ENCODE measurements at places on chromosomes 1 and 21. TPM values are rescaled to one million over a fixed set of nuclear protein-coding genes. Genes with fewer than 3 reads are reported as not detected.

DNA sequence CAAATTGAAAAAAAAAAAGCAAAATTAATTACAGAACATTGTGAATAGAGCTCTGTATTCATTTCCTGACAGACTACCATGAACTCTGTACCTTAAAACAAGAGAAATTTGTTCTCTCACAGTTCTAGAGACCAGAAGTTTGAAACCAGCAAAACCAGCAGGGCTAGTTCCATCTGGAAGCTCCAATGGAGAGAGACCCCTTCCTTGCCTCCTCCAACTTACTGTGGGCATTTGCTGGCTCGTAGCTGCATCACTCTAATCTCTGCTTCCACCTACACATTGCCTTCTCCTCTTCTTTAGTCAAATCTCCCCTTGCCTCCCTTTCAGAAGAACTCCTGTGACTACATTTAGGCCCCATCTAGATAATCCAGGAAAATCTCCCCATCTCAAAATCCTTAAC, 56.5 kb downstream of the SYDE2 start:
- no peak for DNase-seq

EDARADD gene
- 0.68 TPM for total RNA-seq

DNA sequence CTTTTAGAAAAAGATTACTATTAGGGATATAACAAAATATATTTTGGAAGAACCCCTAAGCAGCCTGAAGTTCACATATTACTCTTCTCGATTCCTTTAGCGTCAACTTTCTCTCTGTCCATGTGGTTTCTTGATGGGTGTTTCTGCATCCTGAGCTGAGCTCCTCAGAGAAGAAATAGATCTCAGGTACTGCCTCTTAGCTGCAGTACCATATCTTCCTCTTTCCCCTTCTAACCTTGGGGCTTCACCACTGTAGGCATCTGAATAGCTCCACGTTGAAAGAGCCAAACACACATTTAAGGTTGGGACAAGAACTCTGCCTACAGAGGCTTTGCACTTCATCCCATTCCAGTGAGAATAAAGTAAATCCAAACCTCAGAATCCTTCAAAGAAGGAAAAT, 59.2 kb downstream of the SAMSN1 start:
- DNase-seq: no peak

- no peak for DNase-seq
These were observed 248.8 kb upstream of the FOXD3 start for GRCh38 chr1:63073309-63074306.

GRCh38 chr1:234676103-234676594, 66.2 kb upstream of the IRF2BP2 start:
- DNase-seq: peak; percentile 49

DNA sequence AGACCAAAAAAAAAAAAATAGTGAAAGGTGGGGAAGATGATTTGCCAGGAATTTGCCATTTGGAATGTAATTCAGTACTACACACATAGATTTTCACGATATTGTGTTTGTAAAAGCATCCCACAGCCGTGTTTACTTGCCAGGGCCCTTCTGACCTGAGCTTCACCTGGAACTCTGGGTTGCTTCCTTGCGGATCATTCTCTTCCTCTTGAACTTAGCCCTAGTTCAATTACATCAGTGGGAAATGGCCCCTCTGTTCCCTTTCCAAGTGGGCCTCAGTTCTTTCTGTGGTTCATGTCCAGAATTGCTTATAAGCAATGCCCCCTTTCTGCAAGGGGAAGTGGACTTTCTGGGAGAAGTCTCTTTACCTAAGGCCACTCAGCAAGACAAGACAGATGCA, 41.0 kb downstream of the ABCA4 start:
- DNase-seq: no peak

DNA sequence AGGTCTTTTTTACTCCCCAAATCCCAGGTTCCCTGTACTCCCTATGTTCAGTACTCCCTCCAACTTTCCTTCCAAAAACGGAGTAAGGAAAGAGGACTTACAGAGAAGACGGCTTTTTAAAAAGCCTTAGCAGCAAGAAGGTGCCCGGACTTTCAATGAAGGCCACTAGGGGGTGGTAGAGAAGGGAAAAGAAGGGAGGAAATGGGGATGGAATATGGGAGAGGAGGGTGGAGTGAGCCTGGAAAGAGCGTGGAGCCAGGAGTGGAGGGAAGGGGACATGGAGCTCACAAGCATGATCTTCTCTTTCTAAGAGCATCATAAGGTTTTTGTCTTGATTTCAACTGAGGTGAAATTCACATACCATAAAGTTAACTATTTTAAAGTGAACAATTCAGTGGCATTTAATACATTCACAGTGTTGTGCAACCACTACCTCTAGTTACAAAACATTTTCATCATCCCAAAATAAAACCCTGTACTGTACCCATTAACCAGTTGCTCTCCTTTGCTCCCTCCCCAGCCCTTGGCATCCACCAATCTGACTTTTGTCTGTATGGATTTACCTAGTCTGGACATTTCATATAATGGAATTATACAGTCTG, 129.9 kb downstream of the ZNF281 start:
- no peak for DNase-seq

DNA sequence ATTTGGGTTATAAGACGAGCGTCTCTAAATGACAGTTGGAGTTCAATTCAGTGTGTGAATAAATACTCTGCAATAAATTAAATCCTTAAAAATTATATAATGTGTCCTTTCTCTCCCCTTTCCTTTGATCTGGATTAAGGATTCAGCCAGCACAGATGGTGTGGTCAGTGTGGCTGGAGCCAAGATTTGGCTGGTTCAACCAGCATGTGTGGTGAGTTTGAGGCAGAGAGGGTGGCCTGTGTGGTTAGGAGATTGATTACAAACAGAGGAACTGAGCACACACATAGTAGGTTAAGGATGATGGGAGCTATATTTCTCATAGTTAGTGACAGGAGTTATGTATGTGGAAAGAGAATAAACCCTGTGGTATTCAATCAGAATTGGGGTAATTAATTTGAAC, 14.2 kb upstream of the AMIGO1 start:
- DNase-seq: no peak

CCDC30 gene
- 5.5 TPM for total RNA-seq

OLFML2B gene
- total RNA-seq: not detected

DNA sequence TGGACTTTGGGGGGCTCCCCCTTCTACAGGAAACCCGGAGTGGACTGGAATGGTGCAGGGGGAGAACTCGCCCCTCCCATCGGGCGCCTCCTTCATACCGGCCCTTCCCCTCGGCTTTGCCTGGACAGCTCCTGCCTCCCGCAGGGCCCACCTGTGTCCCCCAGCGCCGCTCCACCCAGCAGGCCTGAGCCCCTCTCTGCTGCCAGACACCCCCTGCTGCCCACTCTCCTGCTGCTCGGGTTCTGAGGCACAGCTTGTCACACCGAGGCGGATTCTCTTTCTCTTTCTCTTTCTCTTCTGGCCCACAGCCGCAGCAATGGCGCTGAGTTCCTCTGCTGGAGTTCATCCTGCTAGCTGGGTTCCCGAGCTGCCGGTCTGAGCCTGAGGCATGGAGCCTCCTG, at the start of gene TNFRSF14:
TSS of gene TNFRSF14 (plus strand) at position 95 of the 401 bp plus-strand sequence. CDS start at position 389, 294 bp downstream.
- DNase-seq: peak; percentile 82

DNA sequence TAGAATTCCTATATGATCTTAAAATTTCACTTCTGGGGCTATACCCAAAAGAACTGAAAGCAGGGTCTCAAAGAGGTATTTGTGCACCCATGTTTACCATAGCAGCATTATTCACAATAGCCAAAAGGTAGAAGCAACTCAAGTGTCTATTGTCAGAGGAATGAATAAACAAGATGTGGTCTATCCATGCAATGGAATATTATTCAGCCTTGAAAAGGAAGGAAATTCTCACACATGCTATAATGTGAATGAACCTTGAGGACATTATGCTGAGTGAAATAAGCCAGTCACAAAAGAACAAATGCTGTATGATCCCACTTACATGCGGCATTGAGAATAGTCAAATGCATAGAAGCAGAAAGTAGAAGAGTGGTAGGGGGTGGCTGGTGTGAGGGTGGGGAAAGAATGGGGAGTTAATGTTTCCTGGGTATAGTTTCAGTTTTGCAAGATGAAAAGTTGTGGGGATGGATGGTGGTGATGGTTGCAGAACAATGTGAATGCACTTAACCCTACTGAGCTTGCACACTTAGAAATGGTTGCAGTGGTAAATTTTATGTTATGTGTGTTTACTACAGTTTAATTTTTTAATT, 122.4 kb downstream of the TOMM20 start:
- no peak for DNase-seq

BMP8B gene
- total RNA-seq: 0.26 TPM

RNU1-3 gene
- total RNA-seq: 3,916 TPM

OR14K1 gene
- not detected for total RNA-seq

- DNase-seq: peak; percentile 71
These were observed 193.5 kb upstream of the FMN2 start for GRCh38 chr1:239898062-239898730.

DNA sequence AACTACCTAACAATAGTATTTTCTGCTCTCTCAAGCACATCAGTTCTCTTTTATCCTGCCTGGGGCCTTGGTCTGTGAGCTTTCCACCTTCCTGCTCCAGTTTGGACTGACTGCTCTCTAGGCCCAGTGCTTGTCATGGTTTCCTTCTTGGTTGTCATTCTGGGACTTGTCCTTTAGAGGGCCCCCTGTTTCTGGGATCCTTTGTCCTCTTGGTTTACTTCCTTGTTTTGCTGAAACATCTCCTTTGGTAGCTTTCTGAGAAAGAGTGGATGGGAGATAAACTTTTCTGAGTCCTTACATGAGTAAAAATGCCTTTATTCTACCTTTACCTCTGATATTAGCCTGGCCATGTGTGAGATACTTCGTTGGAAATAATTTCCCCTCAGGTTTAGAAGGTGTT, 4.7 kb downstream of the SLC1A7 start:
- DNase-seq: no peak

GRCh38 chr1:194723067-194723466, 1536.7 kb upstream of the B3GALT2 start:
- DNase-seq: no peak

E2F2 gene
- 0.14 TPM for total RNA-seq

GRCh38 chr1:228317891-228318810, 88.5 kb downstream of the TRIM11 start:
- no peak for DNase-seq

GRCh38 chr1:83546874-83547273, 452.1 kb downstream of the TTLL7 start:
- DNase-seq: no peak

TCEA3 gene
- total RNA-seq: 37.7 TPM

- no peak for DNase-seq
These were observed 33.9 kb upstream of the PTPRC start for GRCh38 chr1:198604975-198605374.

TSPAN2 gene
- total RNA-seq: 0.77 TPM

OR2L5 gene
- 0.19 TPM for total RNA-seq

GRCh38 chr1:86396498-86396890, 371 bp upstream of the ODF2L start:
- DNase-seq: no peak

DNA sequence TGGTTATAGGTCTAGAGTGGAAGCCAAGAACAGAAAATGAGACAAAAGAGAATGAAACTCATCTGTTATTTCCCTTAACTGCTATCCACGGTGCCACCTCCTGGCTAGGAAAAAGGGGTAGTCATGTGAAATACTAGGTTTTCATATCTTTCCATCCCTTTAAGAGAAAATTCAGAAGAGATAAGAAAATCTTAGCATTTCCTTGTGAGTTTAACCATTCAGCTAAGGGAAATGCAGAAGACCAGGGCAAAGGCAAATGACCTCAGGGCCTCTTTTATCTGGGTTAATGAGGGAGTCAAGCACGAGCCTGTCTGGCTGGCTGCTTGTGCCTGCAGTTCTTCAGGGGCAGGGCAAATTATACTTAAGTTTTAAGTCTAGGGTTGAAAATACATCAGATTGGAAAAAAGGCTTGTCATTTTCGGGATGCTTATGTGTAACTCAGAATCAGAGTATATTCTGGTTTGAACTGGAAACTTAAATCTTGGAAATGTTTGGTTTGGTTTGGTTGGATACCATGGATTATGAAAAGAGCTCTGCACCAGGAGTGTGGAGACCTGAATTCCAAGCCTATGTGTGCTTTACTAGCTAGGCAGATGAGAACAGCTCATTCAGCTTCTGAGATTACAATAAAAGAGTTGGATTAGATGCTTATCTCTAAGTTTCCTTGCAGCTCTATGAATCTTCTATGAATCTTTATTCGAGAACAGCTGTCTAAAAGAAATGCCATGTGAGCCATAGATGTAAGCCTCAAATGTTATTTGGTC, 19.9 kb downstream of the NIBAN1 start:
- no peak for DNase-seq

DPH2 gene
- 34.5 TPM for total RNA-seq

DNA sequence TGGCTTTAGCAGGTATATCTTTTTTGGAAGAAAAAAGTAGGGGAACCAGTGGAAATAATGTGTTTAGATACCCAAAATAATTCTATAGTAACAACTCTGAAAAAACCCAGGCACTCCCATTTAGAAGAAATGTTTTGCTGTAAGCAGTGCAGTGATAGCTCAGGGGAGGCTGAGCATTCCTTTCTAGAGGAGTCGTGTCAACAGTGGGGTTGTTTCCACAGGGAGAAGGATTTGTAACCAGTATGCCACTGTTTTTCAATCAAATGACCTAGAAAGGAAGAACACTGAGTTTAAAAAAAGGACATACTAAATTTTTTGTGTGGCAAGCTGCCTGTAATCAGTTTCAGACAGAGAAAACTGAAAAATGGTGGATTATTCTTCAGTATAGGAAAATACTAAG, 2.4 kb downstream of the PGD start:
- DNase-seq: no peak

TNFRSF4 gene
- 0.44 TPM for total RNA-seq

DNA sequence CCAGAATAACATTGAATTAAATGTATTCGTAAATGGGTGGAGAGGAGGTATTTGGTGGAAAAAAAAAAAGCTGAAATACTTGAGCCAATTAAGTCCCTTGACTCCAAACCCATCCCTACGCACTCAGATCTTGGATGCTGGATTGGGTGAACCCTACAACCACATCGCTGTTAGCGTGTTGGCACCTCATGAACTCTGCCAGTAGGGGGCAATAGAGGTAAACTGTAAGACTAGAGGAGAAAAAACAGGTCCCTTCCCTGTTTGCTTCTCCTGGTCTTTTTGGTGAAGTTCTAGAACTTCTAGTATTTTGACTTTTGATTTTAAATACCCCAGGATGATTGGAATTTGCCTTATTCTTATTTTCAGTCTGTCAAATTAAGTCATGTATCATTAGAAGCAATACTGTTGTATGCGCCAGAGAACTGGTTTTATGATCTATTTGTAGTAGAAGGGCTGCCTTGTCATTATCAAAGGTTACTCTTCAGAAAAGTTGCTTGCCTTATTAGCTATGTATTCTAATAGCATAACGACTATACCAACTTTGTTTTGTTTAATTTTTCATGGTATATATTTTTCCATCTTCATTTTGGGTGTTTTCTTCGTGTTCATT, 1.9 kb upstream of the OR13G1 start:
- DNase-seq: peak; percentile 15

PEAR1 gene
- 0.11 TPM for total RNA-seq

- no peak for DNase-seq
These were observed 134.0 kb downstream of the LRIG2 start for GRCh38 chr1:113207019-113207418.

- DNase-seq: no peak
These were observed 817.9 kb upstream of the NEGR1 start for GRCh38 chr1:73100216-73100615.

DNA sequence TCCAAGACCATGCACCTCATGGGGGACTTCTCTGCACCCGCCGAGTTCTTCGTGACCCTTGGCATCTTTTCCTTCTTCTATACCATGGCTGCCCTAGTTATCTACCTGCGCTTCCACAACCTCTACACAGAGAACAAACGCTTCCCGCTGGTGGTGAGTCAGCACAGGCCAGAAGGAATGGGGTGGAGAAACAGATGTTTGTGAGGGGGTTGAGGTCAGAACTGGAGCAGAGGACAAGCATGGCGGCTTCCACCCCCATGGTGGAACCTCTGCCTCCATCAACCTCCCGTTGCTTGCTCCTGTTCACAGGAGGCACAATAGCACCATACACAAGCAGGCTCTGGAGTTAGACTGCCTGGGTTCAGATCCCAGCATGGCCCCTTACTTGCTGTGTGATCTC, 6.9 kb upstream of the ATXN7L2 start:
- no peak for DNase-seq
